Astrocyte (in vitro differentiated cells and primary cell): ENCODE measurements at places on chromosomes 5 and 9. TPM values are rescaled to one million over a fixed set of nuclear protein-coding genes. Genes with fewer than 3 reads are reported as not detected.
A peak's percentile ranks its signal among the peaks of the same experiment; 100 is the strongest.

DNA sequence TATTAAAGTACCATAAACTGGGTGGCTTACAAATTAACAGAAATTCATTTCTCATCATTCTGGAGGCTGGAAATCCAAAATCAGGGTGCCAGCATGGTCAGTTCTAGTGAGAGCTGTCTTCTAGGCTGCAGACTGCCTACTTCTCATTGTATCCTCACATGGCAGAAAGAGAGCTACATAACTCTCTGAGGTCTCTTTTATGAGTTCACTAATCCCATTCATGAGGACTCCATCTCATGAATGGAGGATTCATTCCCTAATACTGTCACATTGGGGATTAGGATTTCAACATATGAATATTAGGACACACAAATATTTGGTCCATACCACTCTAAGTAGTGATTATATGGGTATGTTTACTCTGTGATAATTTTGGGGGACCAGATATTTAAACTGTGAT, 84.0 kb downstream of the ERP44 start:
- no peak for DNase-seq

GRCh38 chr9:112299514-112299913, 33.9 kb downstream of the PTBP3 start:
- peak; percentile 43 for DNase-seq

FOXI1 gene
- not detected in 2 replicates for total RNA-seq

DNA sequence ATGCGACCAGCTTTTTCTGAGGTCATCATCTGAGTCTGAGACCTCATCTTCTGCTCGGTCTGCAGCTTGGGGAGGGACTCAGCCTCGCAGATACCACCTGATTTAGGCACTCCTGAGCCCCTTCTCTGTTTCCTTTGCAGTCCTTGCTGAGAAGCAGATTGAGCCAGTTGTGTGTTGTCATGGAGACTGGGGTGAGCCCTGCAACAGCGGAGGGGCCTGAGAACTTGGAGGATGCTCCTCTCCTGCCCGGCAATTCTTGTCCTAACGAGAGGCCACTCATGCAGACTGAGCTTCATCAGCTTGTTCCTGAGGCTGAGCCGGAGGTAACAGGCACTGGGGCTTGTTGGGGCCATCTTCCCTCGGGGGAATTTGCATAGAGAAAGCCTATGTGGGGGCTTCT, 19.2 kb downstream of the TEX53 start:
- DNase-seq: no peak

DNA sequence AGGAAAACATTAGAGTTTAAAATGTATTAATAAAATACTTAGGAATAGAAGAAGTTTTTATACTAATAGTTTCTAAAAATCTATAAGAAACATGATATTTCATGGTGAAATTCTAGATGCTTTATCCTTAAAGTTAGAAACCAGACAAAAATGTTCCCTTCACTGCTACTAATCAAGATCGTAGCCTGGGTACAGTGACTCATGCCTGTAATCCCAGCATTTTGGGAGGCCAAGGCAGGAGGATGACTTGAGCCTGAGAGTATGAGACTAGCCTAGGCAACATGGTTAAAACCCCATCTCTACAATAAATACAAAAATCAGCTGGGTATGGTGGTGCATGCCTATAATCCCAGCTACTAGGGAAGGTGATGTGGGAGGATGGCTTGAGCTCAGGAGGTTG, 30.4 kb upstream of the KLF9 start:
- no peak for DNase-seq

- DNase-seq: peak; percentile 89
These were observed 2.6 kb upstream of the SMC5 start for GRCh38 chr9:70256123-70256551.

MYMK gene
- total RNA-seq: not detected in 2 replicates

- DNase-seq: no peak
These were observed 70.9 kb downstream of the TRIO start for GRCh38 chr5:14213813-14214585.
